ENCODE measurements at places on chromosomes 3 and 15. TPM values are rescaled to one million over a fixed set of nuclear protein-coding genes. Genes with fewer than 3 reads are reported as not detected.

Gene DNAH1
- 3.0 TPM for total RNA-seq

Gene GOLGA6A
- 0.86 TPM for total RNA-seq

Gene SPINK8
- not detected for total RNA-seq

Gene CASR
- not detected for total RNA-seq

Gene CP
- total RNA-seq, result 0.84 TPM

Gene ZNF80
- not detected for total RNA-seq

Gene LIPC
- total RNA-seq, result not detected

Gene ITIH1
- not detected for total RNA-seq

Gene IL17RB
- total RNA-seq, result 6.2 TPM

Gene IL17RE
- 1.6 TPM for total RNA-seq

Gene TTLL13
- total RNA-seq, result not detected

Gene PLOD2
- total RNA-seq, result 702 TPM

Gene RFX7
- total RNA-seq, result 24.5 TPM

Gene GOLGA8S
- 0.09 TPM for total RNA-seq

- DNase-seq, result peak; percentile 31
- H3K27ac ChIP-seq, result no peak overlapping the region
- peaks cover 29% of the 10 kb centered on the region for H3K4me1 ChIP-seq
- no peaks in the 10 kb centered on the region for H3K27me3 ChIP-seq
- no peak overlapping the region for H3K4me3 ChIP-seq
Observed at GRCh38 chr15:92663250-92663951, 7.8 kb upstream of the FAM174B start.

DNA sequence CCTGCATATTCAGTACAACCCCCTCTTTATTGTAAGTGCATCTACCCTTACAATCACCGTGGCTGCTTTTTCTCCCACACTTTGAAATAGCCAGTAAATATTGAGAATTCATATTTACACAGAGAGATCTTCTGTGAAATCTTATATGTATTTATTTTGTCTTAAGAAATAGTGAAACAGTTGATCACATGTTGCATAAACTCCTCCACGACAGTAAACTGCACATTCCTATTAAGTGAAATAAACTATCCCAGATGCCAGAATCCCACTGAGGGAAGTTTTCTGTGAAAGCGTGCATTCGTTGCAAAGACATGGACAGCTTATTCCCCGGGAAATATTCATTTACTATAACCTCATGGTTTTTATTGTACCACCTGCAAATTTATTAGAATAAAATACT is 796.0 kb downstream of the ROBO2 start:
- H3K27me3 ChIP-seq, result no peaks in the 10 kb centered on the region
- no peak overlapping the region for H3K4me3 ChIP-seq
- no peak for DNase-seq
- no peaks in the 10 kb centered on the region for H3K36me3 ChIP-seq
- no peak overlapping the region for H3K27ac ChIP-seq

DNA sequence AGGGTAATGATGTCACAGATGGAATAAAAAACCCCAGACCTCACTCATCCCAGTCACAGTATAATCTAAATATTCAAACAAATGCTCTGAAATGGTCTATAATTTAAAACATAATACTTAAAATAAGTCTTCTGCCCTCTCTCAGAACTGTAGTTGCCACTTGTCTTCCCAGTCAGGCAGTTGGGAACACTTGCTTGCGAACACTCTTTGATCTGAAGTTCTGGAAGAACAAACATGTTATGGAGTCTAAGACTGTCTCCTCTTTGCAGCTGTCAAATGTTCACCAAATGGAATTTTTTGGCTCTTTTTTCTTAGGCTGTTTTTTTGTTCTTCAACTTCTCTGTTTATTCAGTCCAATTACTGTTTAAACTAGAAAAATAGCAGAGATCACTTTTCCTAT is 711.1 kb upstream of the GOLIM4 start:
- H3K27ac ChIP-seq, result peak overlapping the region; percentile 89
- H3K36me3 ChIP-seq, result no peaks in the 10 kb centered on the region
- no peak for DNase-seq
- no peak overlapping the region for H3K4me3 ChIP-seq
- H3K4me1 ChIP-seq, result no peaks in the 10 kb centered on the region
- no peaks in the 10 kb centered on the region for H3K27me3 ChIP-seq

GRCh38 chr3:184556582-184557347 is 4.8 kb upstream of the EPHB3 start:
- no peak overlapping the region for H3K27ac ChIP-seq
- H3K4me1 ChIP-seq, result peaks cover 27% of the 10 kb centered on the region
- H3K4me3 ChIP-seq, result no peak overlapping the region
- no peak for DNase-seq
- H3K27me3 ChIP-seq, result peaks cover 28% of the 10 kb centered on the region
- no peaks in the 10 kb centered on the region for H3K36me3 ChIP-seq

GRCh38 chr3:157611536-157612076 is 108.4 kb upstream of the VEPH1 start:
- no peak overlapping the region for H3K4me3 ChIP-seq
- no peaks in the 10 kb centered on the region for H3K27me3 ChIP-seq
- no peaks in the 10 kb centered on the region for H3K36me3 ChIP-seq
- no peaks in the 10 kb centered on the region for H3K4me1 ChIP-seq

DNA sequence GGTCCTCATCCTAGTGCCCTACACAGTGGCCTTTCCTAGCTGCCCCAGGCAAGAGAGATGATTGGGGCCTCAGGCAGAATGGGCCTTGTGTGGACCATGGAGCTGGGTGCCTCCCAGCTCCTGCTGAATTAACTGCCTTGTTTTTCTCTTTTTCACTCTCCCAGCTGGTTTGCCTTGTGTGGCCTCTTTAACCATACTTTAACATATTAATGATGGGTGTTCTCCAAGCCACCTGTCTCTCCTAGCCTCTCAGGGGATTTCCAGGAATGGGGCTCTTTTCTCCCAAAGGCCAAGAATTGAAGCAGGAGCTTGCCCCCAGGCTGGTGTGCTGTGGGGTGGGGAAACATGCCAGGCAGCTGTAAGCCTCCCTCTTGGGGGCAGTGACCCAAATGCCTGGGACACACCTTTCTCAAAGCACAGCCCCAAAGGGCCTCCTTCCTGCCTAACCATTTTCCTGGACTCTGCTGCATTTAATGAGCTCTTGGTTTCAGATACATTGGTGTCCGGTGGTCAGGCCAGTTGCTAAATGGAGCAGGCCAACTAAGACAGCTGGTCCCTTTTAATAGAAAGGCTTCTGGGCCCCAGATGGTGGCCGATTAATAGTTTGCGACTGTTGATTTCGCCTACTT is 5.6 kb downstream of the ALPK3 start:
- H3K4me1 ChIP-seq, result peaks cover 17% of the 10 kb centered on the region
- H3K27me3 ChIP-seq, result no peaks in the 10 kb centered on the region
- DNase-seq, result no peak
- H3K36me3 ChIP-seq, result peaks cover 81% of the 10 kb centered on the region

- no peak for DNase-seq
- no peak overlapping the region for H3K4me3 ChIP-seq
- peaks cover 9% of the 10 kb centered on the region for H3K27me3 ChIP-seq
- no peak overlapping the region for H3K27ac ChIP-seq
Observed at GRCh38 chr3:182671541-182671940, 121.8 kb upstream of the ATP11B start.

GRCh38 chr3:3110299-3110630 is at the start of gene IL5RA:
Gene IL5RA, minus strand, starts transcription at chr3:3110374. Its CDS starts 5,390 bp downstream, at chr3:3104984.
- no peaks in the 10 kb centered on the region for H3K36me3 ChIP-seq
- peak; percentile 63 for DNase-seq
- H3K27me3 ChIP-seq, result peaks cover 22% of the 10 kb centered on the region
- no peak within 1 kb of the TSS for H3K27ac ChIP-seq
- peaks cover 10% of the 10 kb centered on the region for H3K4me1 ChIP-seq

DNA sequence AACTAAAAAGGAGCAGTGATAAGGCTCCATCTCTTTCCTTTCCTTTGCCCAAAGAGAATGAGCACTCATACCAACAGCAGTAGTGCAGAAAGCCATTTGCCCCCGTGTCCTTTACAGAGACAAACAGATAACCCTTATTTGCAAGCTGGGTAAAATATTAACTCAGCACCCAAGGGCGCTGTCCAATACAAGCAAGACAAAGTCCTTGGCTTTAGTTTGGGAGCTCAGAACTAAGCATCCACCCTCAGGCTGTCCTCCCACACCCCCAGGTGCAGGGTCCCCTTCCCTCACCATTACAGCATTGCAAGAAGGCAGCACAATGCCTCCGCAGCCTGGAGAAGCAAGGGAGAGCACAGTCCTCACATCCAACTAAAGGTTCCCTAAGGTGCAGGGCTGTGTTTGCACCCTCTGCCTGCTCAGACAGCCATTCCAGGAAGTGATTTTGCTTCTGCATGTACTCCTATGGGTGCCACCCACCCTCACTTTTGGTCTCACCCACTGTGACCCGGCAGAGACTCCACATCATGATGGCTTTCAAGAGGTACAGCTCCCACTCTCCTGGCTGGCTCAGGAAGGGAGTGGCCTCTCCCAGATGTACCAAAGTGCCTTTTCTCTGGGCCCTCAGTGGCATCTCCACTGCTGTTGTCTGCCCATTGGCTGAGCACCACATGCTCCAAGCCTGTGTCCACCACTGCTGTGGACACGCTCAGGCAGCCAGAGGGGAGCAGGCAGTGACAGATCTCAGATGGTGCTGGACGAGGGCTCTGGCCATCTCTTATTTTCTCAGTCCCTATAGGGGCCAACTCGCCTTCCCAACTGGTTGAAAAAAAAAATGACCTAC is 34.1 kb upstream of the HES1 start:
- H3K27ac ChIP-seq, result no peak overlapping the region
- H3K27me3 ChIP-seq, result no peaks in the 10 kb centered on the region
- DNase-seq, result no peak

DNA sequence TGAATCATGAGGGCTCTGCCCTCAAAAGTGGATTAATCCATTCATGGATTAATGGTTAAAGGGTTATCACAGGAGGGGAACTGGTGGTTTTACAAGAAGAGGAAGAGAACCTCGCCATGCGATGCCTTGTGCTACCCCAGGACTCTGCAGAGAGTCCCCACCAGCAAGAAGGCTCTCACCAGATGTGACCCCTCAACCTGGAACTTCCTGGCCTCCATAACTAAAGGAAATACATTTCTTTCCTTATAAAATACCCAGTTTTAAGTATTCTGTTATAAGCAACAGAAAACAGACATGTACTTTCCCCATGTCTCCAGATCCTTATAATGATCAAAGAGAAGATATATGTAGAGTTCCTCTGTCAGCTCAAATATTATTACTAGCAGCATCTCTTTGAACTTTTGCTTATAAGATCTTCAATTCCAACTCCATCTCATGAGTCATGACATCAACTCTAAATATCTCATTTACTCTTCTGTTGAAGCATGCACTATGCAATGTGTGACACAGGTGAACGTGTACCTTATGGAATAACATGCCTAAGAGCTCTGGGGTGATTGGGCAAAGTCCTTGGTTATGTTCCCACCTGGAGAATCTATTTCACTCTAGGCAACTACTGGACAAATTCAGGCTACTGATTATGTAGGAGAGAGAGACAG is 37.5 kb upstream of the ZBTB38 start:
- H3K27me3 ChIP-seq, result no peaks in the 10 kb centered on the region
- no peak for DNase-seq
- H3K36me3 ChIP-seq, result no peaks in the 10 kb centered on the region
- H3K4me3 ChIP-seq, result no peak overlapping the region
- H3K27ac ChIP-seq, result no peak overlapping the region
- H3K4me1 ChIP-seq, result peaks cover 16% of the 10 kb centered on the region

DNA sequence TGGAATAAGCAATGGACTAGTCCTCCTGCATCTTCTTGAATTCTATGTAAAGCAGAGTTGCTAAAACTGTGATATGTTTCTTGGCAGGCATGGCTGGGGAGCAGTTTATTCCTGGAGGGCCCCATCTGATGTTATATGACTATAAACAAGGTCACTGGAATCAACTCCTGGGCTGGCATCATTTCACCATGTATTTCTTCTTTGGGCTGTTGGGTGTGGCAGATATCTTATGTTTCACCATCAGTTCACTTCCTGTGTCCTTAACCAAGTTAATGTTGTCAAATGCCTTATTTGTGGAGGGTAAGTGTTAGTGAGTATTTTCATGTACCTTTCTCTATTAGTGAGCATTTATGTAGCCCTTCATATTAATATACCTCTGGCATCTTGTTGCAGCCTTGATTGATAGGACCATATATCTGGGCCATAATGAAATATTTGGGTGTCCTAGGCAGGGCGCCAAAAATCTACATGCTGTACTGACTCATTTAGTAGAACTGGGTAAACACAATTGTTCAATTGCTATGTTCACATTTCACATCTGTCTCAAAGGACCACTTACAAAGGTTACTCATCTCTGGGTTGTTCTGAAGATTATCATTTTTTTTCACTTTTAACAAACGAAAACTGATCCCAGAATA is 52.6 kb upstream of the ADGRG7 start:
- no peaks in the 10 kb centered on the region for H3K36me3 ChIP-seq
- peaks cover 6% of the 10 kb centered on the region for H3K4me1 ChIP-seq
- no peak overlapping the region for H3K27ac ChIP-seq
- H3K4me3 ChIP-seq, result no peak overlapping the region

DNA sequence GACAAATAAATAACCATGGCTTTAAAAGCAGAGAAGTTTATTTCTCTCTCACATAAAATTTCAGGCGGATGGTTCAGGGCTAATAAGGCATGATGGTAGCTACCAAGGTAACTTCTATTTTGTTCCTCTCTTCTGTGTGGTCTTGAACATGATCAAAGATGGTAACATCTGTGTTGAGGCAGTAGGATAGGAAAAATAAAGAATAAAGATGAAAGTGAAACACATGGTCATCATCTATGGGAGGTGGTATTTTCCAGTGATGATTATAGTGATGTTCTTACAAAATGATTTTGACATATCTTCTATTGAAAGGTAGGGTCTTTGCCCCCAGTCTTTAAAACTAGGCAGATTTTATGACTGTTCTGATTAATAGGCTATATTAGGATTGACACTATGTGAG is 14.2 kb upstream of the SST start:
- no peak overlapping the region for H3K27ac ChIP-seq
- no peaks in the 10 kb centered on the region for H3K36me3 ChIP-seq
- H3K27me3 ChIP-seq, result no peaks in the 10 kb centered on the region
- DNase-seq, result no peak
- no peak overlapping the region for H3K4me3 ChIP-seq

- H3K36me3 ChIP-seq, result no peaks in the 10 kb centered on the region
- no peak overlapping the region for H3K4me3 ChIP-seq
- no peaks in the 10 kb centered on the region for H3K4me1 ChIP-seq
- no peak for DNase-seq
- no peak overlapping the region for H3K27ac ChIP-seq
- no peaks in the 10 kb centered on the region for H3K27me3 ChIP-seq
Observed at GRCh38 chr3:167078070-167078622, 302.0 kb downstream of the ZBBX start.
